ENCODE measurements at places on chromosomes 13 and 19. TPM values are rescaled to one million over a fixed set of nuclear protein-coding genes. Genes with fewer than 3 reads are reported as not detected.

GRCh38 chr13:29532821-29533220, 62.7 kb downstream of the SLC7A1 start:
- DNase-seq, result no peak

DNA sequence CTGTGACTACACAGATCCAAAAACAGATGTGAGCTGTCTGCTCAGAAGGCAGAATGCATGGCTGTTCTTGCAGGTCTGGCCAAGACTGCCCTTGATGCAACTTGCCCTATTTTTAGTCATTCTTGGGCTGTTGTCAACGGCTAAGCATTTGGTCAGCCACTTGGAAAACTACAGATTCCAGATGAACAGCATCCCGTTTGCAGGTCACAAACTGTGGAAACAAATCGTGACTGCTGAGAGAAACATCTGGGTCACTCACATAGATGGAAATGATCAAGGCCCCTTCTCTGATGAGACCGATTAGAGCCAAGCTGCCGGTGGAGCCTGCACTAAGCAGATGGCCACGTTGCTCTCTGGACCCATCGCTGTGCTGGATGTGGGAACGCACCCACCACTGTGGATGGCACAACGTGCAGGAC, 15.4 kb upstream of the METTL21C start:
- DNase-seq, result no peak

ARHGAP33 gene
- 13.3 TPM for total RNA-seq

CA11 gene
- total RNA-seq, result 6.6 TPM

METTL21C gene
- not detected for total RNA-seq

- no peak for DNase-seq
Measured at GRCh38 chr13:24882665-24883064, 118.7 kb downstream of the RNF17 start.

GRCh38 chr19:56491399-56491798, 14.3 kb upstream of the ZNF667 start:
- DNase-seq, result no peak

All from epithelial cell of proximal tubule (primary cell).